Esophagus squamous epithelium (tissue), 5 donors: ENCODE measurements at places on chromosomes 7 and 10. TPM values are rescaled to one million over a fixed set of nuclear protein-coding genes. Genes with fewer than 3 reads are reported as not detected.

- H3K27me3 ChIP-seq: no peaks in the 10 kb centered on the region
- H3K36me3 ChIP-seq: no peaks in the 10 kb centered on the region
- peak overlapping the region; percentile 19 for H3K27ac ChIP-seq
- no peak for DNase-seq
Measured at GRCh38 chr10:13184730-13185514, 23.6 kb downstream of the MCM10 start.

DNA sequence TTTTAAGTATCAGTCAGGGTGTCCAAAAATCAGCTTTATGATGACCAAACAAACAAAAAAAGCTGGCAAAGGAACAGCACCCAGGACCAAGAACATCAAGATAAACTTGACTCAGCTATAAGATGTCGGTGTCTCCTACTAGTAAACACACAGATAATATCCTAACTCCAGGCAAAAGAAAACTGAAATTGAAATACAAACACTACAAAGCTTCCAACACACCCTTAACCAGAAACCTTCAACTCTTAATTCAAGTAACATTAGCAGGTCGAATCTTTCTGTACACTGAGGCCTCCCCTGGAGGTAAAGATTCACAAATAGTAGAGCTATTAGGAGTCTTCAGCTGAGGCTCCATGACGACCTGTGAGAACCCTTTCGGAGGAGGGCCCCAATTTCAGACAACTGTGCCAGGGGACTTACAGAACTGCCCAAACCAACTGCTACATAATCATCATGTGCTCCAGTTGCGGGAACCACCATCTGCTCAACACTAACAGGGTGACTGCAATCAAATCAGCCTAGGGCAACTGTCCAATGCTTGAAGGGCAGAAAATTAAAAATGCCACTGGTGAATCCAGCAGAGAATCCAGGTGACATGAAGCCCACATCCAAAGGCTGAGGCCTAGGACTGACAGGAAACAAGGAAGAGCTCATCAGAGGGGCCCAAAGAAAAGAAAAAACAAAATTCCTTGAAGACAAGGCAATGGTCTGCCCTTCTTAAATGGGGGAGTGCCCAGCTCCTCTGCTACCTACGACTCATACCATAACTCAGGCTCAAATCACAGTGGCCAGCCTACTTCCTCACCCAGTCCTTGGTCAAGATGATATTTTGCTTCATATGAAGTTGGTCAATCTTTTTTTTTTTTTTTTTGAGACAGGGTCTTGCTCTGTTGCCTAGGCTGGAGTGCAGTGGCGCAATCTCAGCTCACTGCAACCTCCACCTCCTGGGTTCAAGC lies 20.0 kb downstream of the XPNPEP1 start:
- H3K4me1 ChIP-seq: no peaks in the 10 kb centered on the region
- H3K27ac ChIP-seq: peak overlapping the region; percentile 67
- no peaks in the 10 kb centered on the region for H3K27me3 ChIP-seq
- no peak for DNase-seq
- no peak overlapping the region for H3K4me3 ChIP-seq

DNA sequence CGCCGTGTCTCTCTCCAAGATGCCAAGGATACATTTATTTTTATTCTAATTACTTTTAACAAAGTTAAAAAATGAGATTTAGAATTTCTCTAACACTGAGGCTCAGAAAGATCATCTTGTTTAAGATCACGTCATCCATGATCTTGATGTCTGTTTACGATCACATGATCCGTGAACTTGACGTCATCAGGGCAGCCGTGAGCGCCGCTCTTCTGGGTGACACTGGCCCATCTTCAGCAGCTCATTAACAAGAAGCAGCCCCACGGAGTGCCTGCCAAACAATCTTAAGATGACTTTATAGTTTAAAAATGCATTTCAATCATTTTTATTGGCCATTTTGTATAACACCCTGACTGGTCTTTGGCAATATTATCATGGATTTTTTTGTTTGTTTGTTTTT lies 291.1 kb upstream of the PRKCQ start:
- no peak overlapping the region for H3K4me3 ChIP-seq
- DNase-seq: no peak
- H3K27me3 ChIP-seq: no peaks in the 10 kb centered on the region
- no peak overlapping the region for H3K27ac ChIP-seq

GRCh38 chr7:23161482-23161881 lies 20.4 kb upstream of the NUP42 start:
- H3K4me1 ChIP-seq: no peaks in the 10 kb centered on the region
- DNase-seq: no peak
- no peaks in the 10 kb centered on the region for H3K27me3 ChIP-seq
- H3K27ac ChIP-seq: no peak overlapping the region
- no peak overlapping the region for H3K4me3 ChIP-seq

TEX36 gene
- total RNA-seq: not detected

DNA sequence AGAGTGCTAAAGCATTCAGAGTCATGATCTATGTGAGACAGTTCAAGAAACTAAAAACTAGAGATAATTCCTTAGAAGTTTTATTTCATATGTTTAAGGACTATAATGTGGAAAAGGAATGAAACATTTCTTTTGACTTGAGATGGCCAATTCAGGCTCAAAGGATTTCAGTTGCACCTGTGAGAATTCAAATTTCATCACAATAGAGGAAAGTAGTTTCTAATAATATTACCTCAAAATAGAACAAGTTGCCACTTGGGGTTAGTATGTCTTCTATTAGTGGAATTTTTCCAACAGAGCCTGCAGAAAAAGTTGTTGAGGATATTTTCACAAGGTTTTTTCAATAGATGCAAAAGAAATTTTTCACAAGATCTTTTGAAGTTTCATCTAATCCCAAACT lies 37.4 kb downstream of the TMEM26 start:
- H3K4me3 ChIP-seq: no peak overlapping the region
- no peaks in the 10 kb centered on the region for H3K27me3 ChIP-seq
- DNase-seq: no peak
- H3K4me1 ChIP-seq: no peaks in the 10 kb centered on the region
